Activated CD4-positive, alpha-beta memory T cell treated with anti-CD3 and anti-CD28 coated beads, Interleukin-2, amount 10 ng/mL, durations not matched to agents 7 days and 5 days (primary cell): ENCODE measurements at places on chromosomes 2 and 18. TPM values are rescaled to one million over a fixed set of nuclear protein-coding genes. Genes with fewer than 3 reads are reported as not detected.
A peak's percentile ranks its signal among the peaks of the same experiment; 100 is the strongest.

Gene FBXO36
- total RNA-seq: 1.1 TPM

Gene NEB
- 0.38 TPM for total RNA-seq

DNA sequence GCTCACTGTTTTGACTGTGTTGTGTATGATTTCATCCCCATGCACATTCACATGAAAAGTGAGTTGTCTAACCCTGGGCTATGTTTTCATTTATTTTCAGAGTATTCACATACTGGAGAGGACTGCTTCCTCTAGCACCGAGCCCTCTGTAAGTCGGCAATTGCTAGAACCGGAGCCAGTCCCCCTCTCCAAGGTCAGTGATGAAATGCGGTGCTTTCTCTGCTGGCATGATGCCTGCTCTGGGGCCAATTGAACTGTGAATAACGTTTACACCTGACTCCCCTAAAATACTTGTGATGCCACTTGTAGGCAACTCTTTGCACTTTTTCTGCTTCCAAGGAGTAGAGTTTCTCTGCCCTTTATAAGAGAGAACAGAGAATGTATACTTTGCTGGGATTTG is 126.9 kb downstream of the PRKRA start:
- DNase-seq: no peak
- H3K4me1 ChIP-seq: no peaks in the 10 kb centered on the region
- H3K4me3 ChIP-seq: no peak overlapping the region
- H3K36me3 ChIP-seq: no peaks in the 10 kb centered on the region

DNA sequence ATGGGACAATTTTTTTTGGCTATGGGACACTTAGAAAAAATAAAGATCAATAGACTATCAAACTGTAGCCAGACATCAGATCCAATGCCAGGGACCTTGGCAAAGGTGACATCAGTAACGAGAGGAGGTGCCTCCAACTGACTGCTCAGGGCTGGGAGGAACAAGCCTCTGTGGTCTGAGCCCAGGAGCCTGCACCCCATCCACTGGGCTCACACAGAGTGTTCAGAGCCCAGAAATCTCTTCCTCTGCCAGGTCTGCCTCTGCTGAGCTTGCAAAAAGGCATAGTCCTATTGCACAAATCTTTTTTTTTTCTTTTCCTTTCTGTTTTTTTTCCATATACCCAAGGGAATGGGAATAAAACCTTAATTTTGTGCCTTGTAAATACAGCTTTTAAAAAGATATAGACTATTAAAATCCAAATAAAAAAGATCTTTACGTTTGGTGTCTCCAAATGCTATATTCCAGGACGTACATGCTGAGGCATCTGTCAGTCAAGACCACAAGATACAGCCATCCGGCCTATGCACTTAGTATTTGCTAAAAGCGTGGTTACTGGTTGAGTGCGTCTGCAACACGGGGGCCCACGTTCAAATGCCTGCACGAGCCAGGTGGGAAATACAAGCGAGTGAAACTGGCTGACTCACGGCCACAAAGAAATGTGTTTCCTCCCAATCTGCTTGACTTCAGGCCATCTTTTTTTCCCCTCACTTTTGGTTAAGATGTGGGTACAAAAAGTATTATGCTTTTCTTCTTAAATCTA is 7.8 kb upstream of the ARHGAP25 start:
- no peaks in the 10 kb centered on the region for H3K36me3 ChIP-seq
- H3K27ac ChIP-seq: peak overlapping the region; percentile 95
- H3K4me1 ChIP-seq: peaks cover 83% of the 10 kb centered on the region
- H3K27me3 ChIP-seq: no peaks in the 10 kb centered on the region

GRCh38 chr2:58448065-58448507 is 207.0 kb upstream of the FANCL start:
- no peak overlapping the region for H3K27ac ChIP-seq
- no peak overlapping the region for H3K4me3 ChIP-seq
- peaks cover 7% of the 10 kb centered on the region for H3K27me3 ChIP-seq
- H3K36me3 ChIP-seq: no peaks in the 10 kb centered on the region
- DNase-seq: peak; percentile 29
- no peaks in the 10 kb centered on the region for H3K4me1 ChIP-seq
